Dermis microvascular lymphatic vessel endothelial cell (primary cell): ENCODE measurements at places on chromosomes 1 and 21. TPM values are rescaled to one million over a fixed set of nuclear protein-coding genes. Genes with fewer than 3 reads are reported as not detected.

GRCh38 chr1:25451908-25452307 lies 21.2 kb downstream of the MACO1 start:
- no peak for DNase-seq

The S100A16 gene
- 429 and 594 TPM in 2 replicates for total RNA-seq

DNA sequence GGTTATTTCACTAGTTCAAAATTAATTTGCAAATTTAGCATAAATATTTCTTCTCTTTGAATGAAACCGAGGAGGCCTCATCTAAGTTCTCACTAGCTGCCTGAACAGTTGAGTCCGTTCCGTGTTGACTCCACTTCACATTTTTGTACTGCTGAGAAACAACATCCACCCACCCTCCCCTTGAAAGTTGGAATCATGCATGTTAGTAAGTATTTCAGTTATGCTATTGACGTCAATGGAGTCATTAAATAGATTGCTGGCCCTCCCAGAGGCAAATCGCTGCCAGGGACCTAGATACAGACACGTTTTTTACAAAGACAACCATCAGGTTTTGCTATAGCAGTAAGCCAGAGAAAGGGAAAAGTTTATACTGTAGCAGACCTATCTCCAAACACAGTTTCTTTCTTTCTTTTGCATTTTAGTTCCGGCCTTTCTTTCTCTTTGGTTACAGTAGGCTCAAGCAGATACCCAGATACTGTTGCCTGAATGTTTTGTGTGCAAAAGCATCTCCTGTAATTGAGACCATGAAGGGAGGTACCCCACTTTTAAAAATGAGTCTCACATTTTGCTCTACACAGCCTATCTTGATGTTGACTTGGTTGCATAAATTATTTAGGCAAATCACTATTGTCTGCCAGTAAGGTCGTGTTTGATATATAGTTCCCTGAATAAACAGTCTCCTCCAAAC lies 262.6 kb upstream of the SGIP1 start:
- DNase-seq = peak; percentile 97

The ACKR1 gene
- total RNA-seq = under 0.01 TPM in 1 of 2 replicates, not detected in the other

DNA sequence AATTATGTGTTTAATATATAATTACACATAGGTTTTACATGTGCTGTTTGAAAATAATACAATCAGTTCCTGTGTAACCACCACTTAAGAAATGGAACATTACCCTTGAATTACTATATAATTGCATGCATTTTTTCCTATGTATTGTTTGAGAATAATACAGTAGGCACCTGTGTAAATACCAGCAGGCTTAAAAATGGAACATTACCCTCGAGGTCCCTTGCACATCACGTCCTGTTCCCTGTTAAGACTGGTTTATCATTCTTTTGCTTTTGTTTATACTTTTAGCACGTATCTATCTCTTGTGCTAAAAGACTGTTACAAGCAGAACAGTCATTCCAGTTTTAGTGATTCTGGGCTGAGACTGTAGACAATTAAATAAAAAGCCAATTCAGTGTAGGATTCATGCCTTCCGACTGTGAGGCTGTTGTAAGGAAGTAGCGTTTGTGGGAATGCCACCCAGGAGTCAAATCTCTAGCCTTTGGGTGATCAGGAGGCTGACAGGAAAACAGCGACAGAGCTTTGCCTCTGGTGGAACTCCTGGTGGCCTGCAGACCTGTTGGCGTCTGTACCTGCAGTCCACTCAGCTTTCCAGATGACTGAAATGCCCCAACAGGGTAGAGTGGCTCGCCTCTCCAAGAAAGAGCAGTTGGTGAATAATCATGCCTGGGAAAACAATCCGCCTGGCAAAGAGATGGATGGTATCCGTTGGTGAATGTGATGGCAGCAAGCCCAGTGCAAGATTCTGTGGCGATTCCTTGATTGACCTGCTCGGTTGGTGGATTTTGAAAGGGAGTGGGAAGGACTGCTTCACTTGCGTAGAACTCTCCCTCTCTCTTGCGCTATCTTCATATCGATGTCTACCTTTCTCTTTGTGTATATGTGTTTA lies 58.0 kb downstream of the DISC1 start:
- peak; percentile 58 for DNase-seq

DNA sequence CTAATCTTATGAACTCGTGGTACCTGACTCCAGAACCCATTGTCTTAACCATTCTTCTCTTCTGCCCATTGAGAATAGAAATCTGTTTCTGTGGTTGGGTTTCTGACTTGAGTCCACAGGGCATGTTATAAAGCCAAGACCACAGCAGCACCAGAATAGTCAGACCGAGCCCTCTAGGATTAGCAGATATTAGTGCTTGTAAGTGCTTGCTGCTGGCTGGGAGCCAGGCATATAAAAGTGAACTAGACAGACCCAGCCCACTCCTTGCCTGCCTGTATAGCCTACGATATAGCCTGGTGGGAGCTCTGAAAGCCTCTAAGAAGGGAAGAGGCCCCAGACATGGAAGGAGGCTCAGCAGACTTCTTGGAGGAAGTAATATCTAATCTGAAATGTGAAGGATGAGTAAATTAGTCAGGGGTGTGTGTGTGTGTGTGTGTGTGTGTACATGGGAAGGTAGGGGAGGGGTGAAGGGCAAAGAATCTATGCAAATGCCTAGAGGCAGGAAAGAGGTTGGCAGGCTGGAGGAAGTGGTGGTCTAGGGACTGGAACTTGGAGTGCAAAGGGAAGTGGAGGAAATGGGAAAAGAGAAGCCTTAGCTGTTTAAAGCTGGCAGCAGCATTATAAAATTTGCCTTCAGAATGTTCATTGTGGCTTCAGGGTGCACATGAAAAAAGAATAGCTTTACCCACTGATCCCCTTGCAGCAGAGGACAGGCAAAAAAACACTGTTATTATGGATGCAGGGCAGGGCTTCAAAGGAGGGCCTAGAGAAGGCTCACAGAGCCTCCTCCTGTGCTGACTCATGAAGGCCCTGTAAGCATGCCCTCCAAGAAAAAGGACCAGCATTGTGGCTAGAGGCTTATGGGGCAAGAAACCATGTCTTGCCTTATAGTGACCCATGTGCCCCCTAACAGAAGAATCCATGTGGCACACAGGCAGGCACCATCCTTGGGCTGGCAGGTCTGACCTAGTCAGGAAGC lies 169.2 kb downstream of the LMX1A start:
- no peak for DNase-seq

The VWA5B1 gene
- not detected in 2 replicates for total RNA-seq

GRCh38 chr1:160858507-160858906 lies 4.2 kb downstream of the CD244 start:
- no peak for DNase-seq

- DNase-seq = no peak
Measured at GRCh38 chr1:6770751-6771440, 14.4 kb upstream of the CAMTA1 start.

DNA sequence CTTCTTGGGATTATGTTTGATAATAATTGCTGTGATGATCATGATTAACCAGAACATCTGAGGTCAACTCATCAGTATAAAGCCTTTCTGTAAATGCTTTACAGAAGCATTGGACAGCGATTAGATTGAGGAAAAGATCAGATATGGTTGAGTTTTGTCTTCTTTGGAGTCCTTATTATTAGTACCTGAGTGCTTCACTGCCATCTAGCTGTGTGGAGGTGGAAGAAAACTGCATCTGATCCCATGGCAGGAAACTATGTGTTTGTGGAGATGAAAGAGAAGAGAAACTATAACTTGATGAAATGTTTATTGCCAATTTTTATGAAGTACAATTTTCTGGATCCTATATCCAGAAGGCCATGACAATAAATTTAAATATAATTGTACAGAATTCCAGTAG lies 11.4 kb downstream of the FLG2 start:
- DNase-seq = no peak

GRCh38 chr1:17927952-17928351 lies 172.8 kb downstream of the ACTL8 start:
- DNase-seq = no peak

GRCh38 chr1:33470495-33471012 lies 1.9 kb upstream of the ZSCAN20 start:
- DNase-seq = peak; percentile 59

GRCh38 chr1:76892675-76893074 lies 25.4 kb downstream of the ST6GALNAC5 start:
- no peak for DNase-seq

The LCE3E gene
- not detected in 2 replicates for total RNA-seq

The LAMC2 gene
- total RNA-seq = 12.6 and 39.9 TPM in 2 replicates

- DNase-seq = no peak
Measured at GRCh38 chr1:34019741-34020552, 145.1 kb downstream of the CSMD2 start.

GRCh38 chr21:44844256-44844655 lies 26.4 kb upstream of the SUMO3 start:
- no peak for DNase-seq

GRCh38 chr1:1768249-1768992 lies 9.8 kb downstream of the NADK start:
- no peak for DNase-seq

The PODN gene
- 0.13 TPM in 1 of 2 replicates, not detected in the other for total RNA-seq

DNA sequence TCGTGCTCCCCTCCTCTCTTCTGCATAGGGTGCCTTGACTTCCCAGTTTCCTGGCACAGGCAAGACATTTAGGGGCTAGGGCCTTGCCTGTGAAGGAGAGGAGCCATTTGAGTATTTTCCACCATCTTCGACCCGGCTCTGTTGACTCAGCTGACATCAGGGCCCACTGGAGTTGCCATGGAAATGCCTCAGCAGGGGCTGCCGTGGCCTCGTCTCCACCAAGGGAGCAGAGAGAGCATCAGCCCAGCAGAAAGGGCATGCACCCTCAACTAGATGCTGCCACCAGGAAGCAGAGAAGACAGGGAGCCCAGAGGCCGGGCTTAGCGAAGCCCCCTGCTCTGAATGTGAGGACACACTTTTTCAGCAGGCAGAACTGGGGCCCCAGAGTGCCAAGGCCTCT lies 101.9 kb upstream of the ACTL8 start:
- no peak for DNase-seq

The MRPL24 gene
- total RNA-seq = 29.8 and 46.7 TPM in 2 replicates

DNA sequence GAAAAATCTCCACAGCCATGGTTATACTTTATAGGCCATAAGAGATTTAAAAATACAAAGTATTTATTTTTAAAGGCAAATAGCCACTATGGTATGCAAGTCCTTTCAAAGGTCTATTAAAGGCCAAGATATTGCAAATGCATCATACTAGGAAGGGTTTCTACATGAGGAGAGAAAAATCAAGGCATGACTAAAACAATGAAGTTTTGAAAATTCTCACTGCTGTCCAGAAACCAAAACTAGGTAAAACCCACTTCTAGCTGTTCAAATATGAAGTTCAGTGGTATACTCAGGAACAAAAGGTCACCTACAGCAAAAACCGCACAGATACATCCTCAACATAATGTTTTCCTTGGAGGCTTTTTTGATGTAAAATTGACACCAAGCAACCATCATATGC lies 75.0 kb downstream of the EPS15 start:
- no peak for DNase-seq

- no peak for DNase-seq
Measured at GRCh38 chr21:44047996-44048560, 36.0 kb downstream of the TRAPPC10 start.

DNA sequence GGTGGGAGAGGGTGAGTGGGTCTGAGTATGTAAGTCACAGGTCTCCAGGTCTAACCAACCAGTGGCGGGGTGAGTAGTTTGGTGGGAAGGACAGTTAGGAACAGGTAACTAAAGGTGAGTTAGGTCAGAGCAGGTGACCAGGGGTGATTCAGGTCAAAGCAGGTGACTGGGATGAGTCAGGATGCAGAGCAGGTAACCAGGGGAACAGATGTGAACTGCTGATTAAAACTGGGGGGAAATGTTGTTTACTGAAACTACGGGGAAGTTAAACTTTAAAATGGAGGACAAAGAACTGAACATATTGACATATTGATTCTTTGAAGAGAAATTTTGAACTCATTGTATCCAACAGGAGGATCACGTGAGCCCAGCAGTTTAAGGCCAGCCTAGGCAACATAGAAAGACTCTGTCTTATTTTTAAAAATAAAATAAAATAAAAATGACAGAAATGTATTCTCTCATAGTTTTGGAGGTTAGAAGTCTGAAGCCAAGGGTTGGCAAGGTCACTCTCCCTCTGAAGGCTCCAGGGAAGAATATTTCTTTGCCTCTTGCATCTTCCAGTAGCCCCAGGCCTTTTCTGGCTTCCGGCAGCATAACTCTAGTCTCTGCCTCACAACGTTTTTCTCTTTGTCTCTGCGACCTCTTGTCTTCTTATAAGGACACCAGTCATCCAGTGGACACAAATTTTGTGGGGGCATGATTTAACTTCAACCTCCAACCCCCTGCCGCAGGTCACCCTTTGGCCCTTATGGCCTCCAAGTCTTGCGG lies 64.3 kb upstream of the TINAGL1 start:
- no peak for DNase-seq

- DNase-seq = no peak
Measured at GRCh38 chr1:112395256-112395820, 676 bp upstream of the CTTNBP2NL start.

- no peak for DNase-seq
Measured at GRCh38 chr1:3324704-3325535, 129.5 kb upstream of the ARHGEF16 start.

DNA sequence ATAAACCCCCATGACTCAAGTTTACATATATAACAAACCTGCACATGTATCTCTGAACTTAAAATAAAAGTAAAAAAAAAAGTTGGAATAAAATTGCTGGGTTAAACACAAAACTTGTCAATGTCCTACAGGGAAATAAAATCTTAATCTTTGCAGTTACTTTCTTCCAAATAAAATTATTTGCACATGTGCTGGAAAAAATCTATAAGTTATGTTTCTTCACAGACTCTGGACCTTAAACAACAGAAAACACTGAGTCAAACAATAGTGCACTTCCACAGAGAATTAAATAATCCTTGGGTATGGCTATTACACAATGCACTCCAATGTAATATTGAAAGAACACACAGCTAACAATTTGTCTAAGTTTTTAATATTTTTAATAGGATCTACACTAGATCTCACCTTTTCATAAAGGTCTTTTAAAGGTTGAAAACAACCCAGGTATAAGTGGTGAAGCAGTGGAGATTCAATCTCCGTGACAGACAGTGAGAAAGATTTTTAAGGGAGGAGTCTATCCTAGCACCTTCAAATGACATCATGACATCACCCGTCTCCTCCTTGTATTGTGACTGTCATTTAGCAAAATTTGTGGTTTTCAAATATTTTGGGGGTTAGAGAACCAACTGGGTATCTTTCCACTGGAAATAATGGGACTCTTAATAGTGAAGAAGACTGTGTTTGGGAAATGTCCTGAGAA lies 25.2 kb upstream of the FGGY start:
- no peak for DNase-seq
